Stimulated activated naive CD4-positive, alpha-beta T cell (primary cell): ENCODE measurements at places on chromosomes 3 and 15.

- DNase-seq: no peak
Measured at GRCh38 chr15:47582233-47582632, 135.1 kb upstream of the SEMA6D start.

GRCh38 chr3:141129541-141130011, 78.4 kb downstream of the SPSB4 start:
- no peak for DNase-seq

GRCh38 chr15:77392762-77393470, 27.0 kb downstream of the PEAK1 start:
- DNase-seq: no peak

- DNase-seq: no peak
Measured at GRCh38 chr3:110650741-110651140, 420.9 kb upstream of the NECTIN3 start.

- DNase-seq: no peak
Measured at GRCh38 chr3:65334045-65334665, 646.4 kb upstream of the ADAMTS9 start.

DNA sequence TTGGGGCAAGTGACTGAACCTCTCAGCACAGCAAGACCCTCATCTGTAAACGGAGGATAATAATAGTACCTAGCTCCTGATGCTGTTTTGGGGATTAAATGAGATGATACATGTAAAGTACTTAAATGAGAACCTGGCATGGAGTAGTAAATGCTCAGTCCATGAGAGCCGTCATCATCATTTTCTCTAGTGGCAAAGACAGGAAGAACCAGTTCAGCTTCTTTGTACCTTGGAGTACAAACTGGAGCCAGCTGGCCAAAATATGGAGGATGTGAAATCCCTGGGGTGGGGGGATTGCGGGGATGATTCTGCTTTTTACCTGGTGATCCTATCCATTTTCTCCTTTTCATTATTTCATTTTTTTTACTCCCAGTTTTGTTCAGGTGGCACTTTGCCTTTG, 204.2 kb upstream of the LRRN1 start:
- DNase-seq: no peak

- no peak for DNase-seq
Measured at GRCh38 chr3:114411811-114412803, 118.3 kb downstream of the TIGIT start.

GRCh38 chr3:154844863-154845262, 235.3 kb upstream of the MME start:
- no peak for DNase-seq

- DNase-seq: peak; percentile 52
Measured at GRCh38 chr3:11719406-11720303, 75.9 kb upstream of the VGLL4 start.

DNA sequence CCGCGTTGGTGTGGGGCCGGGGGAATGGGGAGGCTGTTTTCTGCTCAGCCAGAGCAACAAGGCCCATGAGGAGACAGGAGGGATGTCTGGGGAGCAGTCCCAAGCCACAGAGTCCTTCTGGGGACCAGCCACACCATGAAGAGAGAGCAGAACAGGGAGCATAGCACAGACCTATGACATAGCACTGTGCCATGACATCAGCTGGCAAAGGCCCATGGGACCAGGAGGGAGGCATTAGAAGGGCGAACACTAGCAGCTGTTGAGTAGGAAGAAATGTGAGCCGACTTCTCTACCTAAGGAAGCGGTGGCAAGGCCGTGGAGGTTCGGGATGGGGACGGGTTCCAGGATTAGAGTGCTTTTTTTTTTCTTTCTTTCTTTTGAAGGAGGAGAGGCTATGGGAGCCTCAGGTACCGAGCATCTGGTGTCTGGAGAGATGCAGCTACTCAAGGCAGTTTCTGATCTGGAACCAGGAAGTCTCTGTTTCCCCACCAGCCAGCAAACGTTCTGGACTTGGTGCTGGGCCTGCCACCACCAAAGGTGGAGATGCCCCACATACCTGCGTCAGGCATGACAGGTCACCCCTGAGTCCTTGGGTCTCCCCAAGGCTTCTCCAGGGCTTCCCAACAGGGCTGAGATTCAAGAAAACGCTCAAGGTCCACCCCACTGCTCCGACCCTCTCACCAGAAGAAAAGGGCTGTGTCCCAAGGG, 77.3 kb upstream of the CGNL1 start:
- DNase-seq: no peak
